ENCODE measurements at places on chromosomes 7 and 10.
A peak's percentile ranks its signal among the peaks of the same experiment; 100 is the strongest.

- DNase-seq = no peak
Observed at GRCh38 chr7:155204744-155205367, 92.8 kb upstream of the INSIG1 start.

DNA sequence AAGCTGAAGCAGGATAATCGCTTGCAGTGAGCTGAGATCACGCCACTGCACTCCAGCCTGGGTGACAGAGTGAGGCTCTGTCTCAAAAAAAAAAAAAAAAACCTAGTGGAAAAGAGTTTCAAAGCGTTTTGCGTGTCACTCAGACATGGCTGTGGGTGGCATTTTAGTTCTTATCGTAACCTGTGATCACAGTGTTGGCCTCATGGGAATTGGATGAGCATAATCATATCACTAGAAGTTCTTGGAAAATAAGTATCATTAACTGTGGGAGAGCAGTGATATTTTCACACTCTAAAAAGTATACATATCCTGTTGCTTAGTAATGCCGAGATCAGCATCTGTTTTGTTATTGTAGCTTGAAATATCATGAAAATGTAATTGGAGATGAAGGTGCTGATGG, 92.6 kb downstream of the CREM start:
- DNase-seq = peak; percentile 24

DNA sequence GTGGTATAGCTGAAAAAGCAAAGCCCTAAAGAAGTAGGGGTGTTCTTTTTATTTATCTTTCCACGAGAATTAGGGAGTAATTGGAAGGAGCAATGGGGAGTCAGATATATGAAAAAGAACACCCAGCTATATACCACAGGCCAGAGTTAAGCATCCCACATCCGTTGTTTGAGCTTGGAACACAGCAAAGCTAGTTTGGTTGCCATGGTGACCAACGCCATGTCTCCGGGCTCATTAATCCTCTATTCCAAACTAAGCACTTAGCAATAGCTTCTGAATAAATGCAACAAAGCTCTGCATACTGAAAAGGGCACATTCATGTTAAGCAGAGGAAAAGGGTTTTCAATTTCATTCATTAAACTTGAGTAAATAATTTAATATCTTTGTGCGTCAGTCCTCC, 23.5 kb downstream of the ASB4 start:
- DNase-seq = no peak

- no peak for DNase-seq
Observed at GRCh38 chr10:62426086-62426485, 51.9 kb downstream of the ZNF365 start.

GRCh38 chr10:114761205-114762193, 60.1 kb upstream of the FHIP2A start:
- DNase-seq = no peak

- no peak for DNase-seq
Observed at GRCh38 chr7:132326878-132327589, 249.2 kb downstream of the PLXNA4 start.

- no peak for DNase-seq
Observed at GRCh38 chr10:45249978-45250693, 65.3 kb downstream of the OR13A1 start.

DNA sequence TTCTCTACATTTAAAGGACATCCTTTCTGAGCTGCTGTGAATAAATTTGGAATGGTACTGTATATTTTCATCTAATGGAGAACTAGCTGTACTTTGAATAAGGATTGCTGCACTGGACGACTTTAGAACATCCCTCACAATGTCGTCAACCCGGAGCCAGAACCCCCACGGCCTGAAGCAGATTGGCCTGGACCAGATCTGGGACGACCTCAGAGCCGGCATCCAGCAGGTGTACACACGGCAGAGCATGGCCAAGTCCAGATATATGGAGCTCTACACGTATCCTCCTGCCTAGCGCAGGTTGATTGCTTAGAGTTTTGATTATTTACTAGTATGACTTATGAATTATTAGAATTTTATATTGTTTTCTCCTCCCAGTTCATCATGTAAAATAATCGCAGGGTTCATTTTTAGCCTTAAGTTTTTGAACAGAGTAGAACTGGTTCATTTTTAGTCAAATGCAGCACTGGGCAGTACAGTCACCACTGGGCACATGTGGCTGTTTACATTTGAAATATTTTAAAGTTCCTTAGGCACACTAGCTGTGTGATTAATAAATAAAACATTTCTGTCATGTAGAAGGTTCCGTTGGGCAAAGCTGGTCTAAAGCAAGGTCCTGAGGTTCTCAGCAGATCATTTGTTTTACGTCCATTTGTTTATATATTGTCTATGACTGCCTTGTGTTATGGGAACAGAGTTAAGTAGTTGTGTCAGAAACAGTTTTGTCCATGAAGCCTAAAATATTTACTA, 31.5 kb downstream of the CUL1 start:
- DNase-seq = no peak

DNA sequence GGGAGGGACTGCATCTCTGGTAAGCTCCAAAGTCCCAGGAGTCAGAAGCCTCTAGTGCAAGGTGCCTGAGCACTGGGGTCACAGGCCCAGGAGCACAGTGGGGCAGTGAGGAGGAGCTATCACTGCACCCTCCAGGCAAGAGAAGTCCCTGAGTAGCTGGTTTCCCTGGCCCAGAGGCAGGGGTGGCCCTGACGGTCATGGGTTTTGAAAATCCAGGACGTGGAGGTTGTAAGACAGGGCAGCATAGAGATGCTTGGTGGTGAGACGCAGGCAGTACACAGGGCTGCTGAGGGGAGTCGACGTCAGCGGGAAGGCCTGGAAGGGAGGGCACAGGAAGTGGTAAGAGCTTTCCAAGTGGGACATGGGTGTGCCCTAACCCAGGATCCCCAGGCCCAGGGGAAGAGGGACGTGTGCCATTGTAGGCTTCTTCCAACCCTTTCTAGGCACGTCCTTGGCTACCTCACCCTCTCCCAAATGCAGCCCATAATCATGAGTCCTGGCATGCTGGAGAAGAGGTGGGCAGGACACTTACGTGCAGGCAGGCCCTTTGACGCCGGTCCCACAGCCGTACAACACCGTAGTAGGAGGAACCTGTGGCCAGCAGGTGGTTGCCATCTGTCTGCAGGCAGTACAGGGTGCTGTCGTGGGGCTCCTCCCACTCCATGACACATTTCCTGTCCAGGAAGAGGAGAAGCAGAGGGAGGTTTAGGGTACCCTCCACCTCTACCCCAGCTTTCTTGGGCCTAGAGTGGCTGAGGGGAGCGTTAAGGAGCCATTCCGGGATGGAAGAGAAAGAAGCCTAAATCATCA, 23.2 kb downstream of the DPCD start:
- DNase-seq = no peak

- DNase-seq = no peak
Observed at GRCh38 chr10:12390733-12391132, 41.4 kb downstream of the CAMK1D start.

DNA sequence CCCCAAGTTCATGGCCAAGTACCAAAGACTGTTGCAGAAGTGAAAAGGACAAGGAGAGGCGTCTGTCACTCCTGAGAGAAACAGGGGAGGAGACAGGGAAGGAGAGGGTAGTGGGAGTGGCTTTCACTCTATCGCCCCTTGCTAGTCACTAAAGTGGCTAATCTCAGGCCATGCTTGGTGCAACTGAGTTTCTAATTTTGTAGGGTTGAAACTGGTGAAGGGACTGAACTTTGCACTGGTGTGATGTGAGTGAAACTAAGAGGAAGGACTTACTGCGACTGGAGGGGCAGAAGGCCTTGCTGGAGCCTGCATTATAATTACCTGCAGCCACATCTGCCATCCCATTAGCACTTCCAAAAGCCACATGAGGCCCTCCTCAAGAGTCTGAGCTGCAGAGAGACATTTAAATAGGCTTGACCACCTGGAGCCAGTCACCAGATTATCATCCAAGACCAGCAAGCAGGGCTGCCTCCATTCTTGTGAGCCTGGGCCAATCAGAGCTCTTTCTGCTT, 107.2 kb upstream of the EEPD1 start:
- DNase-seq = no peak

DNA sequence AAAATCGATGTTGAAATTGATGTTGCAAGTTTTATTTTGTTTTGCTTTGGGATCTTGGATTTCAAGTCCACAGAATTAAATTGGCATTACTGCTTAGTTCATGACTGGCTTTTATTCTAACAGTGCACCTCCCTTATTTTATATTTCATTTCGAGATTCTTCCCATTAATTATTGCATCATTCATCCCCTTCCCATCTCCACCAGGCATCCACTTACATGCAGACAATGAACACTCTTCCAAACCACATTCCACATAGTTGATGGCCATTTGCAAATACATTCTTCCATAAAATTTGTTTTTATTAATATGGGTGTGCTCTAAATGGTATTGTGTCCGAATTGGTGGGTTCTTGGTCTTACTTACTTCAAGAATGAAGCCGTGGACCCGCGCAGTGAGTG, 15.6 kb upstream of the SCIN start:
- DNase-seq = no peak

GRCh38 chr7:116805100-116805544, 57.3 kb upstream of the CAPZA2 start:
- no peak for DNase-seq

DNA sequence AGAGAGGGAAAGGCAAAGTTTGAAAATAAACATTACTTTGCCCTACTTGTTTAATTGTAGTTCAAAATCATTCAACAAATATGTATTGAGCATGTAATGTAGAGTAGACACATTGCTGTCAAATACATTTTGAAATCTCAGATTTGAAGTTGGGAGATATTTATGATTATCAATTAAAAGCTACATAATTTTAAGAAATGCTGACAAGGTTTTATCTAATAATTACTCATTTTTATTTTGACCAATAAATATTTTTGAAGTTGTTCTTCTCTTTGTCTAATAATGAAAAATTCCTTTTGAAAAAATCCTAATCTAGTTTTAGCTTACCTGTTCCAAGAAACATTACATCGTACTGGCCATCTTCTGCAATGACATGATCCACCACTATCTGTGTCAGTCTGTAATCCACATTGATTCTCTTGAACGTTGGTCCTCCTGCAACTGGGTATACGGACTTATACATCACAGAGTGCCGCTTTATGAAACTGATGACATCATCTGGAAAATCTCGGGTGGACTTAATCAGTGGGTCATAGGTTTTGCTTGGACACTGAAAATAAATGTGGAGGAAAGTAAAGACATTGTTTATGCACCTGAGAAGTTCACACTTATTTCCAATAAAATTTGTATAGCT, 164.7 kb downstream of the SEMA3D start:
- DNase-seq = no peak

- no peak for DNase-seq
Observed at GRCh38 chr10:35035606-35036005, 54.5 kb downstream of the CUL2 start.

DNA sequence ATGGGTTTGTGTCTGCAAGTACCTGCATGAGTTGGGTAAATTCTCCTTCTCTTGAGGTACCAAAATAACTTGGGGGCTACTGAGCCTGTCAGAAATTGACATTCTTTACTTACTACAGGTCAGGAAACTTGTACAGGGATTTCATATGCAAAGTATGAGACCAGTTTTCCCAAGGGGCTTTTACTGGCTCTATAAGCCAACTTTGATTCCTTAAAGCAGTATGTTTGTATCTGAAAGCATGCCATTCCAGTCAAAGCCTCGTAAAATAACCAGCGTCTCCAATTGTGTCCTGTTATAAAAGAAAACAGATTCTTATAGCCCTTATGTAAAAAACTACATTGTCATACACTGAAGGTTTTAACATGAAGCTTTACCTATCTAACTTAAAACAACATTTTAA, 90.2 kb downstream of the ZNF467 start:
- DNase-seq = no peak

GRCh38 chr10:78559661-78560340, 509.0 kb upstream of the ZMIZ1 start:
- no peak for DNase-seq

DNA sequence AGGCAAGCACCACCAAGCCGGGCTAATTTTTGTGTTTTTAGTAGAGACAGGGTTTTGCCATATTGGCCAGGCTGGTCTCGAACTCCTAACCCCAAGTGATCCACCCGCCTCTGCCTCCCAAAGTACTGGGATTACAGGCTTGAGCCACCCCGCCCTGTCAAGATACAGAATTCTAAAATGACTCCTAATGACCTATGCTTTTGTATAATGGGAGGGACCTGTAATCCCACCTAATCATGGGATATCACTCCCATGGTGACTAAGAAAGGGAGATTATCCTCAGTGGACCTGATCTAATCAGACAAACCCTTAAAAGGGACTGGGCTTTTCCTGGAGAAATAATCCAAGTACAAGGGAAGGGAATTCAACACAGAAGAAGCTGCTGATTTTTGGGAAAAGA, 28.8 kb downstream of the SAMD8 start:
- DNase-seq = no peak

- DNase-seq = no peak
Observed at GRCh38 chr10:132689721-132690360, 96.1 kb downstream of the NKX6-2 start.

DNA sequence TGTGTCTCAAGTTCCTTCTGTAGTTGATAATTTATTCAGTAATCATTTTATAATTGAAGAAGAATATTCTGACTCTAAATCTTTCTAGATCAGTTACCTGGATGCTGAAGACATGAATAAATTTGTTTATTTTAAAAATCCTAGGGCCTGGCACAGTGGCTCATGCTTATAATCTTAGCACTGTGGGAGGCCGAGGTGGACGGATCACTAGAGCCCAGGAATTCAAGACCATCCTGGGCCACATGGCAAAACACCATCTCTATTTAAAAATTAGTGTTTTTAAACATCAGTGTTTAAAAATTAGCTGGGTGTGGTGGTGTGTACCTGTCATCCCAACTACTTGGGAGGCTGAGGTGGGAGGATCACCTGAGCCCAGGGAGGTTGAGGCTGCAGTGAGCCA, 9.3 kb downstream of the POR start:
- DNase-seq = no peak

Measured in activated CD4-positive, alpha-beta T cell treated with anti-CD3 and anti-CD28 coated beads, Interleukin-2, amount 50 U/mL, for 4 hours (primary cell).